ENCODE measurements at places on chromosomes 5 and 9.

- no peak for DNase-seq
Measured at GRCh38 chr9:126096340-126096739, 230.3 kb upstream of the MVB12B start.

DNA sequence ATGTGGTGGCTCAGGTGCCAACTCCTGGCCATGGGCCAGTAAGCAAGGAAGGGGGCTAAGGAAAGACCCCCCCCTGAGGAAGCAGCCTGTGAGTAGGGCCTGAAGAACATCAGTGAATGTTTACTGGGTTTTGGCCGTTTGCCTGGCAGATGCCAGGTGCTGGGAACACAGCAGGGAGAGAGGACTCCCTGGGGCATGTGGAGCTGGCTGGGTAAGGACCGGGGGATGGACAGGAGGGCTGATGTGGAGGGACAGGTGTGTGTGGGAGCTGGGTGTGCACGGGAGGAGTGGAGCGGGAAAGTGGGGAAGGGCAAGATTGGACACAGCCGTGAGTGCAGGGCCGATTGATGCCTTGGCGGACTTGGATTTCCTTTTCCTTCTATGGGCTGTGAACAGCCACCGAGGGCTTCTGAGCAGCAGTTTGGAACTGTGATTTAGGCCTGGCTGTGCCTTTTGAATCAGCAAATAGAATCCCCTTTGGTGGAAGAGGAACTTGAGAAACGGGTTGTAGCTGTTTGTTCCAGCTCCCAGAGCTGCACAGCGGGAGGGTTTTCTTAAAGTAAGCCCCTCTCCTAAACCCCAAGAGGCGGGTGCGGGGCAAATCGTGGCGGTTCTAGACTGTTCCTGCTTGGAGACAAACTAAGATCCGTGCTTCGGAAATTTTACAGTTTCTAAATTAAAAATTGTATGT is 3.1 kb downstream of the HMCN2 start:
- no peak for DNase-seq

GRCh38 chr5:173771121-173771724 is 116.9 kb upstream of the CPEB4 start:
- DNase-seq: no peak

- DNase-seq: no peak
Measured at GRCh38 chr5:180120237-180121101, 48.9 kb upstream of the RNF130 start.

GRCh38 chr5:167219298-167219697 is 1072.1 kb upstream of the WWC1 start:
- DNase-seq: no peak

- no peak for DNase-seq
Measured at GRCh38 chr5:118070041-118070440, 918.3 kb downstream of the DTWD2 start.

DNA sequence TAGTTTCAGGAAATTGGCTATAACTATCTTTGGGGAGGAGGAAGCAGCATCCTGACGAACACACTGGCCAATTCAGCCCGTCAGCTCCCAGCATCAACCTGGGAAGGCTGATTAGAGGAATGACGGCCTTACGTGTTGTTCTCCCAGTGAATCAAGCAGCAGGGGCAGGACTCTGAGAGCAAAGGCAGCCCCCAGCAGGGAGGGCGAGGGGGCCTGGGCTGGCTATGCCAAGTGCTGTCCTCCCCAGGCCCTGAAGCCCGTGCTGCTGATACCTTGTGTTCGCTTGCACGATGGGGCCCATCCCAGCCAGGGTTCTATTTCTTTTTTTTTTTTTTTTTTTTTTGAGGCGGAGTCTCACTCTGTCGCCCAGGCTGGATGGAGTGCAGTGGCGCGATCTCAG is 254.1 kb downstream of the FSTL4 start:
- no peak for DNase-seq

Measured in NCI-H187 treated with DMSO at 0.1 percent for 48 hours (cell line).